ENCODE measurements at places on chromosomes 6 and 20.

- DNase-seq: no peak
These were observed 433.2 kb upstream of the SPTLC3 start for GRCh38 chr20:12575352-12576095.

DNA sequence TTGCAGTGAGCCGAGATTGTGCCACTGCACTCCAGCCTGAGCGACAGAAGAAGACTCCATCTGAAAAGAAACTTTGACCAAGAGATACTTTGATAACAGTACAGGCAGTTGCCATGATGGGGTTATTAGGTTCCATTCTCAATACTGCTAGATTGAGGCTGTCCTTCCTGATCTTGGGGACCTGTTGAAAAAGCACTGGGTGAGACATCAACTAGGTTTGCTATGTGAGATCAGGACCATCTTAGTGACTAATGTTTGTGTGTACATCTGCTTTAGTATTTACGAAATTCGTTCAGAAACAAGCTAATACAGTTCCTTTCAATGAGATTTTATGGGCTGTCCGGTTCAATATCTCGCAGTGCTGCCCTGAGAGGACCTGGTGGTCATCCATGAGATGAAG lies 2.6 kb downstream of the DSE start:
- no peak for DNase-seq

DNA sequence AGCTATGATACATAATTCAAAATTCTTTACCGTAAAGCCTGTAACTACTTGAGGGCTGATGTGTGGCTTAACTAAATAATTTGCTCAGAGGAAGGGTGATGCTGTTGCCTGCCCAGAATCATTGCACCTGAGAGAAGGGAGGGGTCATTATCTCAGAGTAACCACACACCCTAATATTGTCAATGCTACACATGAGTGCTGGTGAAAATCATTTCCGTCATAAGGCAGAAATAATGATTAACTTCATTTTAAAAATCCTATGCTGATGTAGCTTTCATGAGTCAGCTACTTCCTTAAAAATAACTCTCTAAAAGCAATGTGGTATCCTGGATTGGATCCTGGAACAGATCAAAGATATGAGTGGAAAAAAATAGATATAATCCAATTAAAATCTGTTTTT lies 146.4 kb upstream of the FAM83B start:
- no peak for DNase-seq

DNA sequence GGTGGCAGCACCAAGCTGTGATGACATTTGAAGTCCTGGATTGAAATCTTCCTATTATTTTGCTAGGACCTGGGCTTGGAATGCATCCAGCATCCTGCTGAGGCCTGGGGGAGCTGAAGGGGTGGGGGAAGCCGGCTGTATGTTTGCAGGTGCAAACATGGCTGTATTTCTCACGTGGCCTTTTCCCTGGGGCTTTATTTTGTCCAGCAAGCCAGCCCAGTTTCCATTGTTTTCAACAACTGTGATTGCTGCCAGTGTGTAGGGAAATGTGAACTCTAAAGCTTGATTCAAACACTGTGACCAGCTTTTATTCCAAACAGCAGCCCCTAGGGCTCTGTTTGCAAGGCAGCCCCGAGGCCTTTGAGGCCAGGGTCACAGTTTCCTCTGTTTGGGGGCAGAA lies 683.0 kb downstream of the DHX35 start:
- DNase-seq: no peak

DNA sequence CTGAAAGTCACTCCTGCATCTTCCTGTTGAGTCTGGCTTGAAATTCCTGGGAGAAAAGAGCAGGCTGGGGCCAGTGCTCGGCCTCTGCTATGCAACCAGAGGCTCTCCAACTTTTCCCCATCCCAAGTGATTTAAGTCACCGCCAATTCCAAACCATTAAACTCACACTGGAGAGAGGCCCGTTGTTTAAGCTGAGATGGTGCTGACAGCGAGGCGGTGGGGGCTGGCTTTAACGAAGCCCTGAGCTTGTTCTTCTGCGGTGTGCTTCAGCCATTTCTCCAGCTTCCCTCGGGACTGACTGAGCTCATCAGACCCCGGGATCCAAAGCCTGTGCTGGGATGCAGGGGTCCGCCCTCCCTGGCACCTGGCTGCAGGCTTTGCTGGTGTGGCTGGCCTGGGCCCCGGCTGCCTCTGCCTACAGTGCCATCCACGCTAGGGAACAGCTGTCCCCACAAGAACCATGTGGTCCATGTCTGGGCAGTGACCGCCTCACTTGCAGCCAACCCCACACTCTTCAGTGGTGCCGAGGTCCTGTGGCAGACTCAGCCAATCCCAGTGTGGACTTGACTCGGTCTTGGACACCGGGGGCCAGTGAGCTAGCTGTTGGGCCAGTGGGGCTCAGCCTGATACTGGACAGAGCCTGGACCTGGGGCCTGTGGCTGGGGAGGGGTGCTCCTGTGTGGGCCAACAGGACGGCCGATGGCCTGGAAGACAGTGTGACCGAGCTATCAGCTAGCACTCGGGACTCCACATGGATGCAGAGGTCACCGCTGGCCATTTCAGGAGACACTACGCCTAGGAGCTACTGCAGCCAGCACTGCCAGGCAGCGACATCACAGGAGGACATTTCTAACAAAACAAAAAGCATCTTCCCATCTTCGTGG lies 21.2 kb downstream of the RAMACL start:
- DNase-seq: no peak

DNA sequence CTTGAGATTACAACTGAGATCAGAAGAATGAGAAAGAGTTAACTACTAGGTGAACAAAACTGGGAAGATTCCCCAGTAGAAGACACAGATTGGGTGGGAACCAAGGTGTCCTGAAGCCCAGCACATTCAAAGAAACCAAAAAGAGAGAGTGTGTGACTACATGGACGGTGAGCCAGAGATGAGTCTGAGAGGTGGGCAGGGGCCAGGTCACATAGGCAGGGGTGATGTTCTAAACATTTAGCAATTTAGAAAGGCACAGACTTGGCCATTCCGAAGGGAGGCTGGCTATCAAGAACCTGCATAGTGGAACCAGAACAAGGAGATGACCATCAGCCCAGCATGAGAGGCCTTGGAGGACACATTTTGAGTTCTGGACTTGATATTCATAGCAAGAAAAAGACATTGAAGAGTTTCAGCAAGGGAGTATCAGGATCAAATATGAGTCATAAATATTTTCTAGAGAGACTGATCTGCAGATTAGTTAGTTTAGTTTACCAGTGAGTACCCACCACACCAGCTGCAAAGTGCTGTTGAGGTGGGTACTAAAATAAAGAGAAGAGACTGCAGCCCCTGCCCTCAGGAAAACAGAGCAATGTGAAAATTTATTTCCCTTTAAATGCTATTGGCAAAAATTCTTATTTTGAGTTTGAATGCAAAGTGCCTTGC lies 340.5 kb upstream of the PRDM1 start:
- DNase-seq: no peak

- no peak for DNase-seq
These were observed 301.9 kb downstream of the TFAP2A start for GRCh38 chr6:10112871-10113549.

DNA sequence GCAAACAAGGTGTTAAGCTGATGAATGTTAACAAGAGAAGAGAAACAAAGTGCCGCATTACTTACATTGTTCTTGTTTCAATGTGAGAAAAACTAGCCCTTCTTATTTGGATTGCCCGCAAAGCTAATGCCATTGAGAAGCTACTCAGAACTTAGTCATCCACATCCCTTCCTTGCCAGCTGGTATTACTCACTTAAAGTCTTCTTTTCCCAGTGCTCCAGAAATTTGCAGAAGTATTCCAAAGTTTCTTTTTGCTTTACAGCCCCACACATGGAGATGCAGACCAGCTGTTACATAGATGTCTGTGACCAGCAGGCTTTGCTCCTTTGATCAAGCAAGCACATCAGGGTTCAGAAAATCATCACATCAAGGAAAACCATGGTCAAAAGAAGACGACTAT lies 529.0 kb downstream of the TBC1D32 start:
- DNase-seq: no peak

DNA sequence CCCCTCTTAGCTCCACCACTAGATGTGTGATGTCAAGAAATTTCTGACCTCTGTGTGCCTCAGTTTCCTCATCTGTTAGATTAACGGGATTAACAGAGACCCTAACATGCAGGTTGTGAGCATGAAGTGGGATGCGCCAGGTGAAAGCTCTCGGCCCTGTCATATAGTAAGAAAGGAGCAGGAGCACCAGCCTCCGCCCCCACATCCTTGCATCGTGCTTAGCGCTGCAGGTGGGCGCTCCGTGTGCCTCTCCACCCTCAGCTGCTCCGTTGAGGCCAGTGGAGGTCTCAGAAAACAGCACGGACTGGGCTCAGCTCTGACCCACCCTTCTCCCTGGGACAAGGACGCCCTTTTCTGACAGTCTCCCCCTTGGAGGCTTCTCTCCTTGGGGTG lies 63.4 kb downstream of the TCP11 start:
- no peak for DNase-seq

- DNase-seq: no peak
These were observed 115.2 kb downstream of the UTRN start for GRCh38 chr6:144400321-144400720.

DNA sequence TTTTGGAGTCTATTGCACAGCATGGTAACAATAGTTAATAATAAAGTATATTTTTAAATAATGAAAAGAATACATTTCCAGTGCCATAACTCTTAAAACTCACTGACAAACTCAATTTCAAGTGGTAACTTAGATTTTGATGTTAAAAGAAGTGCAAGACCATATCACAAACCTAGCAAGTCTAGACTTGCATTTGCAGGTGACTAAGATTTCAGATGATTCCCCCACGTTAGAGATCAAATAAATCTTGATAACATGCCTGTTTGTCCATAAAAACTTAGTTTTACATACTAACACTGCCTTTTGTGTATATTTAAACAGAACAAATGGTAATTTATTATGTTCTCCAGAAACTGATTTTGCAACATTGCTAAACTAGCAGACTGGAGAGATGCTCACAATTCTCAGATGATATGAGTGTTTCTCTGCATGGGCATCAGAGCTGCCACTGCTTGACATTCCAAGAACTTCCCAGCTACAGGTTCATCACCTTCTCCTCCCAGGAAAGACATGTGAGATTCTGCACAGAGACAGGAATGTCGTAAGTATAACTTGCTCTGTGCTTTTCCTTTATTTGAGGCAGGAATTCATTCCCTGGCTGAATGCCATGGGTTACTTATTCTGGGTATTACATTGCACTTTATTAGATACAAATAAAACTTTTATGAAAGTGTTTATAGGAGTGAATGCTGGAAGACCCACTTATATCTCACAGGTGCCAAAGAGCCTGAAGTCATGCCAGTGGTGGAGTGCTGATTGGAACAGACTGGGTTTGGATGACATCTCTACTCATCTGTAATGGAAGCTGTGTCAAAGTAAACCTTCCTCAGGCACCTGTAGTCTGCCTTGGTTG lies 160.2 kb upstream of the FOXA2 start:
- DNase-seq: no peak

GRCh38 chr6:11868392-11868791 lies 89.8 kb upstream of the ADTRP start:
- DNase-seq: no peak

- DNase-seq: no peak
These were observed 15.6 kb upstream of the CTNNBL1 start for GRCh38 chr20:37677969-37678861.

DNA sequence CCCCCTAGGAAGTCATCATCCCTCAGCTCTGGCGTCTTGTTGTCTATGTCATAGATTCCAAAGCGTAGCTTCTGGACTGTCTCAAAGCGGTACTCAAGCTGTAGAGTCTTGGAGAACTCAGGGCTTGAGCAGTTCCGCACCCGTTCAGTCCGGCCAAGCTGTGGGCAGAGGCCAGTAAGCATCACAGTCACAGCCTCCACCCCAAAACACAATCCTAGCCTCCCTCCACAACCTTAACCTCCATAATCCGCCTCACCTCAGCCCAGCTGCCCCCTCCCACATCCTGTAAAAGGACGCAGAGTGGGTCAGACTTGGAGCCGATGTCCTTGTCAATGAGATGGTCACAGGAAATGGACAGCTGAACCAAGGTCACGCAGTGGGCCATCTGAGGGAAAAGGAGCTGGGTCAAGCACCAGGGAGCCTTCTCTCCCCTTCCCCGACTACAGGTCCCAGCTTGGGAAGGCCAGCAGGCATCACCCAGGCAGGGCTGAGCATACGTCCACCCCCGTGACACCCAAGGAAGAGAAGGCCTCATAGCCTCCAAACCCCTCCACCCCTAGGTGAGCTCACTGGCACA lies 17.0 kb downstream of the SPAG4 start:
- DNase-seq: no peak

DNA sequence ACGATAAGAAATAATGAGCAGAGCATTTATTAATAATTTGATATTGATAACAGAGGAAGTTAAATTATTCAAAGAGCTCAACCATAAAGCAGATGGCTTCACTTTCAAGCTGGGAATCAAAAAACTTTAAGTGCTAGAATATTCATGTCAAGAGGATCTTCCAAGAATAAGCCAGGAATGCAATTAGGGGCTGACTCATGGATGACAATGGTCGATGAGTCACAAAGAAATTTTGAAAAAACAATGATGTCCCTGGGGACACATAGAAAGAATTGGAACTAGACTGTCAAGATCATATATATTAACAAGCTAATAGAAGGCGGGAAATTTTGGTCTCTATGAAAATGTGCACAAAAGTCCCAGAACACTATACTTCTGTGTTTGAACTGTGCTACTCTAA lies 304.1 kb downstream of the LAMA2 start:
- no peak for DNase-seq

Data from activated naive CD8-positive, alpha-beta T cell treated with anti-CD3 and anti-CD28 coated beads, Interleukin-2, amount 50 U/mL, for 16 hours (primary cell).